ENCODE measurements at places on chromosomes 12 and 14.
A peak's percentile ranks its signal among the peaks of the same experiment; 100 is the strongest.

DNA sequence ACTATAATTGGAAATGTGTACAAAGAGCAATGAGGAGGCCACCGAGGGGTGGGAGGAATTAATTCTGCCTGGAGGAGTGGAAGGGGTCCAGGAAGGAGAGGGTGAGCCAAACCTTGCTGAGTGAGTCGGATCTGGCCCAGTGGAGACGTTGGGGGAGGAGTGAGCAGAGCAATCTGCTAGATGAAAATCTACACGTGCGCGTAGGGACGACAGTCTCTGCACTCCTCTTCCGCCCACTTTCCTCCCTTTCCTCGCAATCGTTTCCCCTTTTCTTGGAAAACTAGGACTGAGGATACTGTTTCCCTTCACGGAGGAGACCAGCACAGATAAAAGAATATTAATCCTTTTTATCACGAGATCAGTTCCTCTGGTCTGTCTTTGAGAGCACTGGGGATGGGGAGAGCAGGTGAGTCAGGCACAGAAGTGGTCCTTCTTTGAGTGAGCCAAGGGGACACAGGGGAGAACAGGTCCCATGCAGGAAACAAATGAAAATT, 2.9 kb upstream of the NAB2 start:
- DNase-seq: no peak

DNA sequence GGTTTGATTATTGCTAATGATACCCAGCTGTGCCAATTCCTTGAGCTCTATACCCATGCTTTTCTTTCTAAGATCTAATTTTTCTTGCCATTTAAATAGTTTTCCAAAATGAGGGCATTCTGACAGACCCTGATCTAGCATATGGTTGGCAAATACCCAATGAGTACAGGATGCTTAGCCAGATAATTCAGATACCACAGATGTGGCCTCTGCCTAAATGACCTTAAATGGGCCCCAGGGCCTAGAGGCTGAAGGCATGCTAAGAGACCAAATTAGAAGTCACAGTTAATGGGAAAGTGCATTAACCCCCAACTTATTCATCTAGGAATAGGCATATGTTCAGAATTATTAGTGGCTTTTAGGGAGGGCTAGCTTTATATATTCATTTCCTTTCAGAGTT, 122.3 kb upstream of the CNOT2 start:
- no peak for DNase-seq

DNA sequence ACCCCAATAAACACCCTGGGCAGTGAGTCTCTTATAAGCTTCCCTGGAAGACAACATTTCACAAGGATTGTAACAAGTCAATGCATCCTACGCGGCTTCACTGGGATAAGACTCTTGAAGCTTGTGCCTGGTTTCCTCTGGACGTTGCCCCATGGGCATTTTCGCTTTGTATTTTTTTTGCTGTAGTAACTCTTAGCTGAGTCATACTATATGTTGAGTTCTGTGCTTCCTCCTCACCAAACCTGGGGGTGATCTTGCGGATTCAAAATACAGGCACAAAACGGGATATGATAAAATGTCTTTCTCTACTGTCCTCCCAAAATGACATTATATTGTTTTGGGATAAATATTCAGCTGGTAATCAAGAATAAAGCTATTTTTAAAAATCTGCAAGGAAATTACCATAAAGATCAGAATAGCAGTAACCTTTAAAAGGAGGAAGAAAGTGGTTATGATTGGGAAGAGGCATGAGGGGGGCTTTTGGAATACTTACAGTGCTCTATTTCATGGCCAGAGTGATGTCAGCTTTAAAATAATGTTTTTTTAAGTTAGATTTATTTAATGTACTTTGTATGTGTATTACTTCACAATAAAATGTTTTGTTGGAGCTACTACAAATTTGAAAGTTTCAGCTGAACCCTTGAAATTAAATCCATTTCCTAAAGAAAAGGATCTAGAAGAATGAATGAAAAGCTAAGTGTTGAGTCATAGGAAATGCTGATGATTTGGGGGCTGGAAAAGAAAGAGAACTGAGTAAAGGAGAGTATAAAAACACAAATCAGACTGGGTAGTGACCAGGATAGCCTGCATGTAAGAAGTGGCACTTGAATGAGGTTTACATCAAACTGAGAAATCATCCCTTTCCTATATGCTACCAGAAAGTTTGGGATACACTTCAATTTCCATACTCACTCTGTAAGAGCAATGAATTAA, 14.7 kb downstream of the BTBD7 start:
- no peak for DNase-seq

- peak; percentile 1 for DNase-seq
Observed at GRCh38 chr12:126069549-126070165, 1004.4 kb downstream of the AACS start.

DNA sequence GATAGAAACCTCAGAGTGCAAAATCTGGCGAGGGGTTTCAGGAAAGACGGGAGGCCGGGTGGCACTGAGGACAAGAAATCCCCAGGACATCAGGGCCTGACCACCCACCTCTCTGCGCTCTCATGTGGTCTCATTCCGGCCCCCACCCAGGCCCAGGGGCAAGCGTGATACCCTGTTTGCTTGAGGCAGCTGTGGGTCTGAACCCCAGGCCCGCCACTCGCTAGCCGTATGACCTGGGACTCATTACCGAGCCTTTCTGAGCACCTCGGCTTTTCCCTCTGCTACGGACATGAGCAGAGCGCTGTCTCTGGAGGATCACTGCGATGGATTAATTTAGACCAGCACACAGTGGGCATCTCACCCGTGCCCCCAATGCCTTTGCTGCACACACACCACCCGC, 25.5 kb upstream of the BCDIN3D start:
- DNase-seq: no peak

DNA sequence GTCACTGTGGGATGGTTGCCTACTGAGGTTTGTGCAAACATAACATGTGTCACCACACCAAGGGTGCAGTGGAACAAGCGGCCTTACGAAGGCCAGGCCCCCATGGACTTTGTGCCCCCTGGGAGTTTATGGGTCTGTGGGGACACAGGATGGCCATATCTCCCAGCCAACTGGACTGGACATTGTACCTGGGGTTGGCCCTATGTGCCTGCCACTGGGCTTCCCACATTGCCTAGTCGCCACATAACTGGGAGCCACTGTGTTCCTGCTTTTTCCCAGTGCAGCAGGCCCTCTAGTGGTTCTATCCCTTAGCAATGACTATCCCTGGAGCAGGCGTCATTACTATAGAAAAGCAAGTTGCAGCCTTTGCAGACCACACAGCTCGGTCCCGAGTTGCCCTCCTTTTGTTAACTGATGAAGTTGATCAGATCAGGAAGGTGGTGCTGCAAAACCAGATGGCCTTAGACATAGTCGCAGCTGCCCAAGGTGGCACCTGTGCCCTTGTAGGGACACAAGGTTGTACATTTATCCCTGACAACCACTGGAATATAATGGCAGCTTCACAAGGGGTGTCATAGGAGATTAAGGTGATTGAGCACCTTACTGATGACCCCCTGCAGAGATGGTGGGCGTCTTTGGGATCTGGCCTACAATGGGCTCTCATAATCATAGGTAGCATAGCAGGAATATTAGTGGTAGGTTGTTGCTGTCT, 15.2 kb upstream of the RNASE12 start:
- peak; percentile 5 for DNase-seq

GRCh38 chr14:56334458-56334857, 216.2 kb downstream of the PELI2 start:
- DNase-seq: no peak

DNA sequence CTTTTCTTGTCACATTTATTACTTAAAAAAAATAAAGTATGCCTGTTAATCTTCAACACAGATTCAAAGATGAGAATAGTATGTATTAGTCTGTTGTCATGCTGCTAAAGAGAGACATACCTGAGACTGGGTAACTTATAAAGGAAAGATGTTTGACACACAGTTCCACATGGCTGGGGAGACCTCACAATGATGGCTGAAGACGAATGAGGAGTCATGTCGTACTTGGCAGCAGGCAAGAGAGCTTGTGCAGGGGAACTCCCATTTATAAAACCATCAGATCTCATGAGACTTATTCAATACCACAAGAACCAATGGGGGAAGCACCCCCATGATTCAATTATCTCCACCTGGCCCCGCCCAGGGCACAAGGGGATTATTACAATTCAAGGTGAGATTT, 335.9 kb upstream of the GARIN2 start:
- no peak for DNase-seq

- no peak for DNase-seq
Observed at GRCh38 chr12:116069943-116070342, 207.6 kb downstream of the MED13L start.

DNA sequence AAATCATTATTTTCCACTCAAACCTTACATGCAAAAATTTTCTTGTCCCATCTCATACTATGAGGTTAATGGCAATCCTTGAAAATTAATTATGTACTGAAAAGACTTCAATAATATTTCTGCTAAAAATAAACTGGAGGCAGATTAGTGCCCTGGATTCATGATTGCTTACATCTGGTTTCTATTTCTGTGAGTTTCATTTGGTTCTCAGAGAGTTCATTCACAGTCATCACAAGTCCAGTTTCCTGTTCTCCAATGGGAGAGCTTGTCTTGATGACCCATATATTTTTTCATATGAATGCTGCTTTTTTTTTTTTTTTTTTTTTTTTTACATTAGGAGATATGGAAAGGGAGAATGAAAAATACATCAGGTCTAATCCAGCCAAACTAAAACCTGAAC, 6.6 kb upstream of the PTHLH start:
- no peak for DNase-seq

DNA sequence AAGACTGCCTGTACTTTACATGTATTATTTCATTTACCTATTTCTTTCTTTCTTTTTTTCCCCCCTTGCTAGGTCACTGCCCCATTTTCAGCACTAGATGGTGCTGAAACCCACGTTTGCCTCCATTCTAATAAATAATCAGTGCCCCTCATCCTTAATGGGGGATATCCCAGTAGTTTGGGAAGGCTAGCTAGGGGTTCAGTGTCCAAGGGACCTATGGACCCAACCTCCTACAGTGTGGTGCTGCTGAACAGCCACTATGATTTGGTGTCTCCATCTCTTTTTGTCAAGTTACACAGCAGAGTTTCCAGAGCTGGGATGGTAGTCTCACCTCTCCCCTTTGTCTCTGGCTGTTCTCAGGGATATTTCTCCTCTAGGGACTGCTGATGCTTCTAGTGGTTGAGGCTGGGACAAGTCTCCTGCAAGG, 6.5 kb upstream of the HCFC2 start:
- DNase-seq: no peak

DNA sequence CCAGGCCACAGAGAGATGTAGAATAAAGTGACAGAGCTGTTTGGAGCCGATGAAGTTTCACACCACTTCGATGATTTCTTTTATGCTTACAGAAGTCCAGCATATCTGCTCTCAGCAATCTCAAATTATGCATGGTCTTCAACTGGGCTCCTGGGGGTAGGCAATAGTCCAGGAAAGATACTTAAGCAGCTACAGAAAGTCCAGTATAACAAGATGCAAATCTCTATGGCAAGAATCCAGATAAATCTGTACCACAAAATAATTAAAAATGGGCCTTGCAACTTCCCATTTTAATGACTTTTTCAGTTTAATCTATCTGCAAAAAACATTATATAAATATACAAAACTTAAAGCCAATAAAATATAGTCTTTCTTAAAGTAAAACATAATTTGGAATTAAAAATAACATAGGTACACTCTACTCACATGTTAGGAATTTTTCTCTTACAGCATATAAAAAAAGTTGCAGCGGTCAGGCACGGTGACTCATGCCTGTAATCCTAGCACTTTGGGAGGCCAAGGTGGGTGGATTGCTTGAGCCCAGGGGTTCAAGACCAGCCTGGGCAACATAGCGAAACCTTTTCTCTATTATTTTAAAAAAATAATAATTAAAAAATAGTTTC, 20.5 kb upstream of the RAD51AP1 start:
- no peak for DNase-seq

GRCh38 chr12:17139931-17140330, 534.0 kb upstream of the LMO3 start:
- DNase-seq: no peak

DNA sequence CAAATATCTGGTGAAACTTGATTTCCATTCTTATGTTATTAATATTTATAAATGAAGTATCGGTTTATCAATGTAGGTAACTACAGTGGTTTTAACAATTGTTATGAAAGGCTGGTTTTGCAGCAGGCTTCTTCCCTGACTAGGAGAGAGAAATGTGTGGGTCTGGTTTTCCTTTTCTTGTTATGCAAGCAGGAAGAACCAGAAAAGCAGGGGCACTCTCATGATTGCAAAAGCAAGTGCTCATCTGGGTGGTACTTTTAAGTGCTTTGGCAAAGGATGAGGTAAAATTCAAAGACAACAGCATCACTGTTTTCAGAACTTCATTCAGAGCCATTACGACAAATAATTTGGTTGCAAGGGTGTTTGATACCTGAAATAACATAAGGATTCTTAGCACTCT, 105.6 kb downstream of the PTPRO start:
- DNase-seq: no peak

DNA sequence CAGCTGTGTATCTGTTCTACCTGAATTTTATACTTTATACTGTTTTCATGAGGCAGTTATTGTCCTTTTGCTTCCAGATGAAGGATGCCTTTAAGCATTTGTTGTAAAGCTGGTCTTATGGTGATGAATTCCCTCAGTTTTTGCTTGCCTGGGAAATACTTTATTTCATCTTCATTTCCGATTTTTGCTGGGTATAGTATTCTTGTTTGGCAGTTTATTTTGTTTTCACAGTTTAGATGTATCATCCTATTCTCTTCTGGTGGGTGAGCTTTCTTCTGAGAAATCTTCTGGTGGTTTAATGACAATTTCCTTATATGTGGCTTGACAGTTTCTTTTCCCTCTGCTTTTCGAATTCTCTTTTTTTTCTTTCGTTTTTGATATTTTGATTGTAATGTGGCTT, 188.1 kb downstream of the NUBPL start:
- DNase-seq: no peak

GRCh38 chr12:102876883-102877282, 40.2 kb downstream of the PAH start:
- DNase-seq: no peak

GRCh38 chr12:9341260-9341585, 133.0 kb upstream of the PZP start:
- no peak for DNase-seq

GRCh38 chr14:94001501-94002396, 4.6 kb downstream of the CCDC197 start:
- peak; percentile 59 for DNase-seq

GRCh38 chr12:5200278-5201087, 156.8 kb downstream of the KCNA5 start:
- DNase-seq: no peak

- no peak for DNase-seq
Observed at GRCh38 chr14:79098324-79098723, 928.2 kb downstream of the NRXN3 start.

All from substantia nigra (tissue), 51 donors.